ENCODE measurements at places on chromosomes 7 and 10.
A peak's percentile ranks its signal among the peaks of the same experiment; 100 is the strongest.

DNA sequence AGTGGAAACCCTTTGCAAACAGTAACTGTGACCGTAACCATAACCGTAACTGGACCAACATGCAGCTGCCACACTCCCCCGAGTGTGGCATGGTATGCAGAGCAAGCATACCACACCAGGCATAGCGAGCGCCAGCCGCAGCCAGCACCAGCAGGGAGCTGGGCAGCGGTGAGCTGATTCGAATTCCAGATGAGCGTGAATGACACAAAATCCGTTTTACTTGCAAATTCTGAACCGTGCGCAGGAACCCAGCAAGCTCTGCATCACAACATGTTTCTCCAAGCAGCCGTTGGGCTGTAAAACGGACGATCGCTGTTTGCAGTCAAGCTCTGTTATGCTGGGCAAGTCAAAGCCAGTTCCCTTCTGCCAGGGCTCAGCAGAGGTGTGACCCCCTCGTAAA, 111.1 kb downstream of the OAT start:
- DNase-seq = no peak

DNA sequence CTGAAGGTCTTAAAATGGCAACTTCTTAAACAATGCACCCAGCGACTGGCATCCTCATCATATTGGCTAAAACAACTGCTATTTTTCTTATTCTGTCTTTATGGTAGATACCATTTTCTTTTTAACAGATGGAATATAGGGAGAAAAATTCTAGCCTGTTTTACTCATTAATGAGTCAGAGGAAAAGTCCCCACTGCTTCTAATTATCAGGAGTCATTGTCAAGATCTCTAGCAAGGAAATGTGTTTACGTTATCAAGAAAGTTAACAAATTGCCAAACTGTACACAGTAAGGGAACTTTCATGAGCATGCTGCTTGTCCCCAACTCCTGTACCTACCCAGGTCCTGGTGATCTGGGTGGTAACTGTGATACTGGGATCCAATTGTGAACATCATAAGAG, 117.7 kb upstream of the KIAA1217 start:
- DNase-seq = no peak

DNA sequence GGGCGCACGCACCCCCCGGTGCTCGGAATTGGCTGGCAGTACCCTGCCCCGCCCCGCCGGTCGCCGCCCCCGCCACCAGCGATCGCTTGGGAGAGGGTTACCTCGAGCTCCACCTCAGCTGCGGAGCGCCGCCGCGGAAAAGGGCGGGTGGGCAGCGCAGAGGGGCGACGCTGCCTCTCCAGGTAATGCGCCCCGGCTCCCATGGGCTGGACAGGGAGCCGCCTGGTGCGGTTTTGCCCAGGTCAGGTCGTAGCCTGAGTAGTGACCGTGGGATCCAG, 1.3 kb downstream of the PFKFB3 start:
- DNase-seq = peak; percentile 61

DNA sequence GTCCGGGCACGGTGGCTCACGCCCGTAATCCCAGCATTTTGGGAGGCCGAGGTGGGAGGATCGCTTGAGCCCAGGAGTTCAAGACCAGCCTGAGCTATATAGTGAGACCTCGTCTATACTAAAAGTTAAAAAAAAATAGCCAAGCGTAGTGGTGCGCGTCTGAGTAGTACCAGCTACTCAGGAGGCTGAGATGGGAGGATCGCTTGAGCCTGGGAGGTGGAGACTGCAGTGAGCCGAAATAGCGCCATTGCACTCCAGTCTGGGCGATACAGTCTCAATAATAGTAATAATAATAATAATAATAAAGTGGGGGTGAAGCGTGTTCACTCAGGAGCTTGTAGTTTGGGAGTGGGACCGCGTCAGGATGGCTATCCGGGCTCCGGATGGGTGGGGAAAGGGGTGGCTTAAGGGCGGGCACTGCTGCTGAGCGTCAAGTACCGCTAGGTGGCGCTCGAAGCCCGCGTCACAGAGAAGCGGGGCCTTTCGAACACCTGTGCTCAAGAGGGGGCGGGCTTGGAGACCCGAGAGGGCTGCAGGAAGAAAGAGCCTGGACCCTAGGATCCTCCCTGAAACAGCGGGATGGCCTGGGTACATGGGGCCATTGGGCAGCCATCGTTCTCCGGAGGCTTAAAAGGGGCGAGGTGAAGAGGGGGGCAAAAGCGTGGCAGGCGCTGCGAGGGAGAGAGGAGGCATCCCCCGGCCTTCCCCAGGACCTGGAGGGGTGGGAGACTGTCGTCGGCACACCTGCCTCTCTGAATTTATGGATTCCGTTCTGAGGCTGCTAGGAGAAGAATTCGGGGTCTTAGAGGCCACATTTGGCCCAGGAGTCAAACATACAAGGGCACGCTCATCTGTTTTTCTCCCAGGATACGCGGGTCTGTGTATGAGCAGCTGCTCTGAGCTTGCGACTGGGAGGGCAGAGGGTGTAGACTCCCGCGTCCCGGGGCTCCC, 14.5 kb downstream of the LBX1 start:
- DNase-seq = peak; percentile 82

DNA sequence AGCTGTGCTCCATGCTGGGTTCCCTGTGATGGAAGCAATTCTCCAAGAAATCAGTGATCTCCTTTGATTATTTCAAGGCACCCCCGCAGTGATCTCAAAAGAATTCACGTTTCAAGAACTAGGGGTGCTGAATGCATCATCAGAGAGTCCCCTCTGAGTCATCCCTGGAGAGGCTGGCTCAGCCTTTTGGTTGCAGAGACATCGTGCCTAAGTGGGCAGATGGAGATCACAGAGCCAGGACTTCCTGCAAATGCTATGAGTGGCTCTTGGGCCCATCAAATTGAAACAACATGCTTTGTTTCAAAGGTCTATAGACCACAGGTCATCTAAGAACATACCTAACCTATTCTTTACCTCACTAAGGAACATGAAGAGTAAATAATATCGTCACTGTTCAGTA, 41.5 kb upstream of the PLEKHA1 start:
- DNase-seq = no peak
